ENCODE measurements at places on chromosomes 1 and 21.

DNA sequence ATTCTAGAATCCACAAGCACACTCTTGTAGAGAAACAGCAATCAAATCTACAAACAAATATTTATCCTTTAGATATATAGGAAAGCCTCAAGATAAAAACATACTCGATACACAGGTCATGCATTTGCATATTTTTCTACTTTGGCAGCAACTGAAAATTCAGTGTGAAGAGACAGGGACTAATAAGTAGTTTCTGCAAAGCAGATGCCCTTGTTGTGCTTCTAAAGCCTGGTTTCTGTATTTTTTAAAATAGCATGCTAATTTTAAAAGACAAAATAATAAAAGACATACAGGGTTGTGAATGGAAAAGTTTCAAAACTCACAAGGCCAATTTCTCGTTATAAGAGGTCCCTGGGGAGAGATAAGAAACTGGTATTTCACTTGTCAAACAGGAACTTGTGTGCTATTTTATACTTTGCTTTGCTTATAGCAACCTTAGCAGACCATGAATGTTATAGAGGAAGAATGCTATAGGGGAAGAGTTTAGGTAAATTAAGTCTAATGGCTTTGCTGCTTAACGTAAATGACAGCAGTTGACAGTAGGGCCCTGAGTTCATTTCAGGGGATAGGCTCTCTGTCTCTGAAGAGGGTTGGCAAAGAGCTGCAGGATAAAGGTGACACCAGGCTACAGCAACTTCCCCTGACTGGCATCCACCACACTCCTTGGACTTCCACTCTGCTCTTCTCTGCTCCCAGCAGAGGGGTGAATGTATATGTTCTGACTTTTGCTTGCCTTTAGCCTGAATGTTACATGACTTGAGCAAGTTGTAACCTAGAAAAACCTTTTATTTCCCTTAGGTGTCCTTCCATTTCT is 9.4 kb upstream of the RGS13 start:
- no peak for DNase-seq

DNA sequence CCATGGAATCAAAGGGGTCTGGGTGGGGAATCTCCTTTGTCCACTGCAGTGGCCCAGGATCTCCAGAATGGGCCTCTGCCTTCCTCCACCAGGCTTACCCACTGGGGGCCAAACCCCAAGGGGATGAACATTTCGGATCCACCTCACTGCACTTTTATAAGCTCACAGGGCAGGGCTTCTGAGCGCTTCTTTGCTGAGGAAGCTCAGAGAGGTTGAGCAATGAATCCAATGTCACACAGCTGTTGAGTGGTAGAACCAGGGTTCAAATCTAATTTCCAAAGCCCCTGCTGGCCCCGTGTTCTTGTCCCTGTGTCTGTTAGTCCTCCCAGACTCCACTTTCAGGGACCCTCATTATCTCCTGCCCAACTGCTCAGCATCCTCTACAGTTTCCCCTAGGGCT is 250.8 kb downstream of the GRIK3 start:
- DNase-seq = no peak

DNA sequence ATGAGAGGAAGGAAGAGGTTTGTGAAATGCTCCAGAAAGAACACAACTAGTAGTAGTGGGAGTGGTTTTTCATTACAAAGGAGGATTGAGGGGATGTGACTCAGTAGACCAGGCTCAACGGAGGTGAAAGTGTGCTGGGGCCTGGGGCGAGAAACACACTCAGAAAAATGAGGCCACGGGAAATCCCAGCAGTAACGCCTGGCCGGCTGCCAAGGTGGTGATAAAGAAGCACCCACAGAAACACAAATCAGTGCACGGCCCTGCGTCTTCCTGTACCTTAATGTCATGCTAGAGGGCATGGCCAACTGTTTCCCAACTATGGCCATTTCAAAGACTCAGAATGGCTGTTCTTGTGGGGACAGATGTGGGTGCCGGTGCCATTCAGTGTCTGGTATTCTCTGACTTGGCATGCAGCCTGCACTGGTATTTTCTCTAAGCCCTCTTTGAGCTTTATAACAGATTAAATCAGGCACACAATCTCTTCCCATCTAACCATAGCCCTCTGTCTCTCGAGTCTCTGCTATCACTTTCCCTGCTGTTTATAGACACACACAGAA is 38.2 kb downstream of the URB2 start:
- no peak for DNase-seq

DNA sequence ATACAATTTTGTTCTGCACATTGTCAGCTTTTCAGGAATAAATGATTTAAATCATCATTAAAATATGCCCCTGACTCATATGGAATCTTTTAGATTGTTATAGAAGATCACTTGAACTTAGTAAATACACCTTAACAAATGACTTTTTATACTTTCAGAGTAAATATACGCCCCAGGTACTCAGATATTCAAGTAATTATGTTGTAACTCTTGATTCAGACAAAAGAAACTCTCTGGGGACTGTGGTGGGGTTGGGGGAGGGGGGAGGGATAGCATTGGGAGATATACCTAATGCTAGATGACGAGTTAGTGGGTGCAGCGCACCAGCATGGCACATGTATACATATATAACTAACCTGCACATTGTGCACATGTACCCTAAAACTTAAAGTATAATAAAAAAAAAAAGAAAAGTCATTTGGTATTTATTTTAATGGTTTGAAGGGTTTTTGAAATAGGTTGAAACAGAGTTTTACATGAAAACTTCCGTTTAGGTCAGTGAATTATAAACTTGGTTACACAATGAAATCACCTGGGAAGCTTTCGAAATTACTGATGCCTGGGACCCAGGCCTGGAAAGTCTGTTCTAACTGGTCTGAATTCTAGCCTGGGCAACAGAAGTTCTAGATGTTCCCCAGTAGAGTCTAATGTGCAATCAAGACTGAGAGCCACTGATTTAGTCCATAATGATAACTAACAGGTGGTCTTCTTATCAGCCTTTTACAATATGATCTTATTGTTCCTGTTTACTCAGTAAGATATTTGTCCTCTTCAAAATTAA is 320.5 kb upstream of the NR5A2 start:
- no peak for DNase-seq

- no peak for DNase-seq
Measured at GRCh38 chr21:38726482-38726881, 79.2 kb upstream of the ETS2 start.

- DNase-seq = no peak
Measured at GRCh38 chr1:154855186-154855851, 14.8 kb downstream of the KCNN3 start.

DNA sequence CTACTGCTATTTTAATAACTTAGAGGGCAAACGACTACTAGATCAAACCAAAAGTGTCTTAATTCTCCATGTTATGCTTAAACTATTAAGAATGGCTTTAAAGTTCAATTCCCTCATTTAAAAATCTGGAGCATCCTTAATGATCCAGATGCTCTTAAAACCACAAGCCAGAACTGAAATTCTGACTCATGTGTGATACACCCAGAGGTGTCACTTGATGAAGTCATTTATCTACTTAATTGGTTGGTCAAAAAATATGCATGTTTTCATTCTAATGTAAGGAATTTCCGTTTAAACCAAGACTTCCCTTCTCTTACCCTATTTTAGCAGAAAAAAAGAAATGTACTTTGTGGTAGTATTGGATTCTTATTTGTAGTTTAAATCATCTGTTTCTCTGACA is 1261.2 kb upstream of the B3GALT2 start:
- DNase-seq = no peak

GRCh38 chr1:221343136-221343535 is 398.8 kb downstream of the DUSP10 start:
- DNase-seq = no peak

GRCh38 chr1:161771161-161771560 is 5.0 kb downstream of the ATF6 start:
- DNase-seq = no peak

DNA sequence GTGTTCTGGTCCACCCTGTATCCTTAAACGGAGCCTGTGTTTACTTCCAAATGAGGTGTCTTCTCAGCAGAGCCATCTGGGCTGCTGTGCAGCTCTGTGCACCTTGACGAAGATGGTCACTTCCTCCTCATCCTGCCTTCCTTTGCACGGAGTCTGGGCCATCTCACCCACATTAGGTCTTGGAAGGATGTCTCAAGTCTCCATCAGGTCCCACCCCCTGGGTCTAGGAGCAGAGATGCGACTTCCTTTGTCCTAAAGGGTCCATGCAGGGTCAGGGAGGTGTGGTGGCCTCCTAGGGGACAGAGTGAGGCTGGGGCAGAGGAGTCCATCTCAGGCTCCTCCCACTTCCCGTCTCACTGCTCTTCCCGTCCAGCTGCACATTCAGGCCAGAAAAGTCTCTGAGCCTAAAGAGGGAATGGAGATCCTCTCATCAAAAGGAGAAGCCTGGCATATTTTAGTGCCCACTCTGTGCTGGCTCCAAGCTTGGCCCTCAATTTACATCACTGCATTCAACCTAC is 209.2 kb downstream of the MATN1 start:
- DNase-seq = no peak

DNA sequence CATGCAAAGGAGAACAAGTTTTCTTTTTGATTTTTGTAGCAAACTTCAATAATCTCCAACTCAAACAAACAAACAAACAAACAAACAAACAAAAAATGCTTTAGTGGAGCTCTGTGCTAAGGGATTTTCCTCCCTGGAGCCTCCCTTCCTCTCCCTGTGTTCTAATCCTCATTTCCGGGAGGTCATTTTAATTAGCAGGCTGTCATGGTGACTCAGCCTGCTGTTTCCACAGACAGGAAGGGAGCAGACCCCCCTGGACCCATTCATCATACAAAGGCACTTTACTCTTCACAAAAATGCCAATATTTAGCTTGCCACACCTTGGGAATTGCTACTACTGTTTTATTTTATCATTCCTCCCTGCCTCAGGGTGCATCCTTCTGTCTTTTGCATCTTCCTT is 61.0 kb upstream of the SPATA6 start:
- DNase-seq = no peak

DNA sequence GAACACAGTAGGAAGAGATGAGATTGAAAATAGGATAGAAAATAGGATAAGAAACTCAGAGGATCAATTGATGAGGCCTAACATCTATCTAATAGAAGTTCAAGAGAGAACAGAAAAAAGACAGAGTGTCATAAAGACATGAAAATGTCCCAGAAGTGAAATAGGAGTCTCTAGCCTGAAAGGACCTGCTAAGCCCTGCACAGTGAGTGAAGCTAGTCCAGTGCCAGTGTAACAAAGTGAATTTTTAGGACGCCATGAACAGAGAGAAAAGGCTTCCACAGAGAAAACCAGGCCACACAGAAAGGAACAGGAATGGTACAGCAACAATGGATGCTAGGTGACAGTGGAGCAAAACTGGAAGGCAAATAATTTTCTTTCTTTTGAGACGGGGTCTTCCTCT is 20.3 kb upstream of the LSS start:
- DNase-seq = no peak

- DNase-seq = no peak
Measured at GRCh38 chr1:190578017-190578416, 100.4 kb upstream of the BRINP3 start.

- DNase-seq = no peak
Measured at GRCh38 chr1:205917466-205918238, 25.6 kb downstream of the SLC26A9 start.

- DNase-seq = no peak
Measured at GRCh38 chr1:156025876-156026275, 5.1 kb upstream of the SSR2 start.

GRCh38 chr21:39007985-39008384 is 175.3 kb downstream of the PSMG1 start:
- no peak for DNase-seq

DNA sequence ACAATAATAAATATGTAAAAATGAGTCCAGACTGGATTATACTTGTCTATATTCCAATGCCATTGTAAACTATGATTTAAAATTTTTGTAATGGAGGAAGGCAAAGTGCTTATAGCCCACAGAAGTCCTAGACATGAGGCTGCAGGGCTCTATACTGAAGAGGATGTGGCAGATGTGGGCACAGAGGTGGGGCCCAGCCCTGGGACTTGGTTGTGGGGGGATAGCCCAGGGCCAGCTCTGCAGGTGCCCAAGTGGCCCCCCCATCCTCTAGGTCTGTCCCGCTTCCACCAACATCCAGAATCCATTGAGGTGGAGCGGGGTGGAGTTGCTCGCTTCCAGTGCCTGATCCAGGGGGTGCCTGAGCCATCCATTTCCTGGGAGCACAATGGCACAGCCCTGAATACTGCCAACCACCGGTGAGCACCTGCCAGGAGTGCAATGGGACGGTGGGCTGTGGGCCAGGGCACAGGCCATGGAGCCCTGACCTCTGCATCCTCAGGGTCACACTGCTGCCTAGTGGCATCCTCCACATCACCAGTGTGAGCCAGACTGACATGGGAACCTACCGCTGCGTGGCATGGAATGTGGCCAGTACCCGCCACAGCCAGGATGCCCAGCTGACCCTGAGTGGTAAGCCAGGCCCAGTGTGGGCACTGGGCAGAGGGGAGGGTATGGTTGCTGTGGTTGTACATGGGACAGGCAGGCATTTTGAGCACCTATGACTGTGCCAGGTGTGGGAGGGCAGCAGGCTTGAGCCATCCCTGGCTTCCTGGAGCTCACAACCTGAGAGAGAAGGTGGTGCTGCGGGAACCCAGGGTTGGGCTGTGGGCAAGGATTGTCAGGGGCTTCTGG is 21.0 kb downstream of the SLC27A3 start:
- DNase-seq = no peak
